ENCODE measurements at places on chromosomes 7 and 10. TPM values are rescaled to one million over a fixed set of nuclear protein-coding genes. Genes with fewer than 3 reads are reported as not detected.

KCNIP2 gene
- total RNA-seq: 2.7 TPM

OR13A1 gene
- 2.3 TPM for total RNA-seq

ZPBP gene
- total RNA-seq: 0.23 TPM

PRDX3 gene
- total RNA-seq: 30.4 TPM

- DNase-seq: no peak
Measured at GRCh38 chr10:44934416-44935200, 23.5 kb downstream of the TMEM72 start.

DNA sequence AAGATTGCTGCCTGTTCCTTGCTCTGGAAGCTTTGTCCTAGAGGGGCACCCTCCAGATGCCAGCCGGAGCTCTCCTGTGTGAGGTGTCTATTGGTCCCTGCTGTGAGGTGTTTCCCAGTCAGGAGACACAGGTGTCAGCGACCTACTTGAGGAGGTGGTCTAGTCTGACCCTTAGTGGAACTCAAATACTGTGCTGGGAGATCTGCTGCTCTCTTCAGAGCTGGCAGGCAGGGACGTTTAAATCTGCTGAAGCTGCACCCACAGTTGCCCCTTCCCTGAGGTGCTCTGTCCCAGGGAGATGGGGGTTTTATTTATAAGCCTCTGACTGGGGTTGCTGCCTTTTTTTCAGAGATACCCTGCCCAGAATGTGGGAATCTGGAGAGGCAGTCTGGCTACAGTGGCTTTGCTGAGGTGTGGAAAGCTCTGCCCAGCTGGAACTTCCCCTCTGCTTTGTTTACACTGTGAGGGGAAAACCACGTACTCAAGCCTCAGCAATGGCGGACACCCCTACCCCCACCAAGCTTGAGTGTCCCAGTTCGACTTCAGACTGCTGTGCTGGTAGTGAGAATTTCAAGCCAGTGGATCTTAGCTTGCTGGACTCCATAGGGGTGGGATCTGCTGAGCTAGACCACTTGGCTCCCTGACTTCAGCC lies 119.2 kb downstream of the PPP1R9A start:
- peak; percentile 36 for DNase-seq

DNA sequence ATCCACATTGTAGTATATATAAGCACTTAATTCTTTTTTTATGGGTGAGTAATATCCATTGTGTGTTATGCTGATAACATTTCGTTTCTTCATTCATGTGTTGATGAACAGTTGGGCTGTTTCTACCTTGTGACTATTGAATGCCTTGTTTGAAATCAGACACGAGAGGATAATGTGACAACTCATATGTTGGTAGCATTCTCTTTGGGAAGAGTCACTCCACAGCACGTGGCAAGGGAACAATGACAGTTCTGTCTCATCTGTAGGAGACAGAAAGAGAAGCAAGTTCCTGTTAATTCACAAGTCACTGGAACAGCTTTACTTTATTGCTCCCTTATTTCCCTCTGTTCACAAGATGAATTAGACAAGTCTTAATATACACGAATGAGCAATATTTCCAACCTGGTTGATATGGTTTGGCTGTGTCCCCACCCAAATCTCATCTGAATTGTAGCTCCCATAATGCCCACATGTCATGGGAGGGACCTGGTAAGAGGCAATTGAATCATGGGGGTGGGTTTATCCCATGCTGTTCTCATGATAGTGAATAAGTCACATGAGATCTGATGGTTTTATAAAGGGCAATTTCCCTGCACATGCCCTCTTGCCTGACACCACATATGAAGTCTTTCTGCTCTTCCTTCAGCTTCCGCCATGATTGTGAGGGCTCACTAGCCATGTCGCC lies 125.3 kb downstream of the SEC23IP start:
- no peak for DNase-seq

GRCh38 chr10:78727728-78728127 lies 341.0 kb upstream of the ZMIZ1 start:
- no peak for DNase-seq

- no peak for DNase-seq
Measured at GRCh38 chr7:95342029-95342428, 17.7 kb upstream of the PON1 start.

DNA sequence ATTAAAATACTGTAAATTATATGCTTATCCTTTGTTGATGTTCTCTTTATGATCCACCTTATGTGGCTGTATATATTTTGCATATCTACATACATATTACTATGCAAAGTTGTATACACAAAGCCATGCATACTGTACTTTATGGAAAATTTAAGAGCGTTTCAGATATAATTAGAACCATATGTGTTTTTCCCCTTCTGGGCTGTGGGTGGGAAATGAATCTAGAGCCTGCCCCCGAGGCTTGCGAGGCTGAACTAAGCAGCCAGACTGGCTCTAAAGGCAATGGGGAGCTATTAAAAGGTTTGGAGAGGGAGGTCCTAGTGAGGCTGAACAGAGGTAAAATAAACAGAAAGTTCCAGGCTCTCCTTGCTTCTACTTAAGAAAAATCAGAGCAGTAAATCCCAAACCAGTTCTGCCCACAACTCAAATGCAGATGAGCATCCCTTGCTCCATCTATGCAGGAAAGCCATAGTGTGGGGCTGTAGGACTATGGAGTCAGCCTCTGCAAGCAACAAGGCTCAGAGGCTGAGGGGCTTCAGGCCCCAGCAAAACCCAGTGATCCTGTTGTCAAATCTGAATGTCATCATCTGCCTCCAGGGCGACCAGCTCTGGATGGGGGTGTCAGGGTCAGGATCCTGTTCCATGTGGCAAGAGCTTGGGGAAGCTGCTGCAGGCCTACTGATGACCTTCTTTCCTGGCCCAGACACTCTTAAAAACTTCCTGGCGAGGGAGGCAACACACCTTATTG lies 14.1 kb upstream of the DDIT4 start:
- DNase-seq: no peak

DNA sequence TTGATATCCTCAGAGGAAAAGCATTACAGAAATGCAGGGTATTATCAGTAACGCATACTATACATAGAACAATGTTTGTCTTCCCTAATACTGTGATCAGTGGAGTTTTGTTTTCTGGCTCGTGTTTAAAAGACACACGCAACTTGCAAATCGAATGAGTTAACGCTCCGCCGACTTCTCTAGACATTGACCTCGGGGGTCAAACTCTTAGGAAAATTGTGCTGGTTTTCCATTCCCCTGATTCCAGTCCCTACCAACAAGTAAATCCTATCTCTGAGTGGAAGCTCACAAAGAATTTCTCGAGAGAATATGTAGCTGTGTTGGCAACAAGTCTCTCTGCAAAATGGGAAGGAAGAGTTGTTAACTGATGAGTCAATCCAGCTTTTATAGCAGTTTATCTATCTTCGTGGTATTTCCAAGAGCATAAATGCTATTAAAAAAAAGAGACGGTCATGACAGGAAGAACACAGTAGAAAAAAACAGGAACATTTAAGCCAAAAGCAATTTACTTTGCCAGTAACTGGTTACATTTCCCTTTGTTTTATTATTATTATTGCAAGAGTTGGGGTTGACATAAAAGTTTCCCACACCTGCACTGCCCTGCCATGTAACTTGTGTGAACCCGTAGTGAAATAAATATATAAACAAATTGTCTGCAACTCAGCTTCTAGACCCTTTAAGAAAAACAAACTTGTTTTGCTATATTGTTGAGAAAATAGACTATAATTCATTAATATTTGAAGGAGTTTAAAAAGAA lies 144.4 kb downstream of the ARID5B start:
- no peak for DNase-seq

GRCh38 chr7:28920424-28920823 lies 37.7 kb downstream of the TRIL start:
- no peak for DNase-seq

GRCh38 chr10:21078410-21079329 lies 181.6 kb upstream of the NEBL start:
- DNase-seq: no peak

GRCh38 chr10:115942101-115942500 lies 330.9 kb downstream of the GFRA1 start:
- no peak for DNase-seq

Measured in upper lobe of left lung (tissue), 6 donors.